ENCODE measurements at places on chromosomes 4 and X.

GRCh38 chr4:3518511-3518880 lies 13.7 kb downstream of the LRPAP1 start:
- no peak for DNase-seq

DNA sequence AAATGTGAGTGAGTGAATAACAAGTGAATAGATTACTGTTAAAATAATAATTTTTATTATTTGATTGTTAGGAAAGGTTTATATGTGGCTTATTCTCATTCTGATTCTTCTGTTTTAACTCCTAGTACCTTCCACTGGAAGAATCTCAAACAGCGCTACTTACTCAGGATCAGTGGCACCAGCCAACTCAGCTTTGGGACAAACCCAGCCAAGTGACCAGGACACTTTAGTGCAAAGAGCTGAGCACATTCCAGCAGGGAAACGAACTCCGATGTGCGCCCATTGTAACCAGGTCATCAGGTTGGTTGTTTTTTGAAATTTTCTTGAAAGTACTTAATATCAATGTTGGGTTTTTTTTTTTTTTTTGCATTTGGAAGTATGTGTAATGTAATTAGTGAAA lies 117.6 kb upstream of the BMPR1B start:
- DNase-seq = no peak

GRCh38 chrX:87017210-87017609 lies 500.4 kb upstream of the KLHL4 start:
- no peak for DNase-seq

DNA sequence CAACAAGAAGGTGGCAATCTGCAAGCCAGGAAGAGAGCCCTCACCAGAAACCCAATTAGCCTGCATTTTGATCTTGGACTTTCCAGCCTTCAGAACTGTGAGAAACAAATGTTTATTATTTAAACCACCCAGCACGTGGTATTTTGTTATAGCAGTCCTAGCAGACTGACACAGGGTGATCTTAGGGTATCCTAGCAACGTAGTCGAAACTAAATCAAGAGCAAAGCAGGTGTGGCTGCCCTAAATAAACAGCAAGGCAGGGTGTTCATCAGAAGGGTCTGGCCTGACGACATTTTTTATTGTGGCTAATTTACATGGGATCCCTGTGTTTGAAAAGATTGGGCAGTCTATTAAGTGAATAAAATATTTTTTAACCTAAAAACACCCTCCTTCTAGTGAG lies 198.8 kb downstream of the VEGFC start:
- DNase-seq = no peak

DNA sequence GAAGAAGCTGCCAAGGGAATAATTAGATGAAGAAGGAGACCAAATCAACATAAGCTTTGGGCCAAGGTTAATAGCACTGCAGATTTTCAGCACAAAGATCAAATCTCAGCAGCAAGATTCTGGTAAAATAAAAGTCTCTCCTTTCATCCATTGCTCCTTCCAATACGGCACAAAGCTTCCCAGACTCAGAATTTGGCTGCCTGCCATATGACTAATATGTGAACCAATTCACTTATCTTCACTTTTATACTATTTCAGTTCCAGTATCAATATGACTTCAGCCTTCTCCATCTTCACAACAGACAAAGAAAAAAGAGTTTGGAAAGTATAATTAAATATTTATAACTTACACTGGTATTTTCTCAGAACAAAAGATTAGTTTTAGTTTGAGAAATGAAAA lies 978.3 kb upstream of the GRID2 start:
- no peak for DNase-seq

- DNase-seq = no peak
These were observed 68.8 kb downstream of the SEC24D start for GRCh38 chr4:118767109-118767508.

GRCh38 chrX:117407449-117408150 lies 709.0 kb downstream of the KLHL13 start:
- no peak for DNase-seq

DNA sequence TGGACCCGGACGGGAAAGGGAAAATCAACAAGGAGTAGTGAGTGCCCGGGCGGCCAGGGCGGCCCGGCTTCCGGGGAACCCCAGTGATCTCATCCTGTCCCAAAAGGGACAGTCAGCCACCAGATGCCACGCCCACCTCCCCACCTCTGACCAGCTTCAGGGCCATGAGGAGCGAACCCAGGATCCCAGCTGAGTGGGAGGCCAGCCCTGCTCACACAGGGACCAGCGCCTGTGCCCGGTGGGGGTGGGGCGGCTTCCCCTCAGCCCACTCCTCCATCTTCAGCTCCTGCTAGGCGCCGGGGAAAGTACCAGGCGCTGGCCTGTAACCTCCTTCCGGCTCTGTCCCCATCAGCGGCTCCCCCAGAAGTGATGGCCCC lies 6.2 kb downstream of the MYL5 start:
- DNase-seq = no peak

DNA sequence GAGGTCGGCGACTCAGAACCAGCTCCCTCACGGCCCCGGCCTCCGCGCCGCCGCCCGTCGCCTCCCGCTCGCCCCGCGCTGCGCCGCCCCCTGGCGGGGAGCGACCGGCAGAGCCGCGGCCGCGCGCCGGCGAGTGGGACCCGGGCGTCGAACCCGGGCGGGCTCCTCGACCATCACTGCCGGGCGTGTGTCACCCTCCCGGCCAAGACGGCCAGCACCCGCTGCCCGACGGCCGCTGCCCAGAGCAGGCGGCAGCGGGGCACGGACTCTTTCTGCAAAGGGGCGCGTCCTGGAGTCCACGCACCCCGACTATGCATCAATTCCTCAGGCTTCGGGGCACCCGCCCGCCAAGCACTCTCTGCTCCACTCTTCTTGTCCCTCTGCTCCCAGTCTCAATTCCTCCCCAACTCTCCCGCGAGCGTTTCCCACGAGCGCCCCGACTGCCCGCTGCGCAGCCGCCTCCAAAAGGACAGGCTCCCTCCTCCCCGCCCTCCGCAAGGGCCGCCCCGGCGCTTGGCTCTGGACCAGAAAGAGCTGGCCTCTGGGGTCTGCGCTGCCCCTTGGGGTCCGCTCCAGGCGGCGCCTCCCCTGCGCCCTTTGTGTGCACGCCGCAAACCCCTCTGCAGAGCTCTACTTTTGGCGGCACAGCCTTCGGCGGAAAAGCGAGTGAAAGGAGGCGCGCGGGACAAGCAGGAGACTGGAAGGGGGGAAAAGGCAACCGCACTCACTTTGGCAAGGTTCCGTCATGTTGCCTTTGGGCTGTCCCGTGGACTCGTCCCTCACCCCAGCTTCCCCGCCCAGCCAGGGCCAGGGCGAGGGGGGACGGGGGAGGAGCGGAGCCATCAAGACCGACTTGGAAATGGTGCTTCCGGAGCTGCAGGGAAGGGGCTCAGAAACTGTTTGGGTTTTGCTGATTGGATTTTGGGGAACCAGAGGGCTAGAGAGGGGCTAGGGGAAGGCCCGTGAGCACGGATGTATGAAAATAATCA lies 1.0 kb downstream of the PDE5A start:
- peak; percentile 66 for DNase-seq

DNA sequence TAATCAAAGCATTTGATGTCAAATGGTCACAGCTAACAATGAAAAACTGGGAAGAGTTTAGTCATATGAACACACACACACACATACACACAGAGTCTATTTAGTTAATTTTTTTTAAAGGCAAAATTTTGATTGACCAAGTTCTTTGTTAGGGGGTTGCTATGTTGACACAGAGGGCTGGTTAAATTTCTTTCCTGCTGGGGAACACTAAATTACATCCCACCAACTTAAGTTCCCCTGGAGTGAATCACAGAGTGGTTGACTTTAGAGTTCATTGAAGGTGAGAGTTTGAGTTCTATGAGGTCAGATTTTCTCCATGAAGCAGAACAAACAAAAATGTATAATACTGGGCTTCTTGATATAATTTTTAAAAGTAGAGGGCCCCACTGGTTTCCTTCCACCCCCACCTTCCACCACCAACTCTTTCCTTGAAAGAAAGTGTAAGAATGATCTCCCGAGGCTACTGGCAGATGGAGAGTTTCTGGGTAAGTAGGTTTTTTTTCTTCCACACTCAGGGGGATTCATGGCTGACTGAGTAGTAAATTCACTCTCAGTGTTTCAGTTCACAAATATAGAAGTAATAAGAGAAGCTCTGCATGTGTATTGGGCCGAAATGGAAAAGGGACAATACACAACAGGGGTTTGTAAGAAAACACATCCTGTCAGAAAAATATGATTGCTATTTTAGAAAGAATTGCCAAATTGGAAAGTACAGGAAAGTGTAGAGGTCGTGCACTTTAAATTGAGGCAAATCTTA lies 917.0 kb upstream of the LCORL start:
- no peak for DNase-seq

- DNase-seq = no peak
These were observed 61.0 kb downstream of the ENOPH1 start for GRCh38 chr4:82491251-82491960.

GRCh38 chr4:160142579-160142978 lies 1039.7 kb downstream of the RAPGEF2 start:
- DNase-seq = no peak

DNA sequence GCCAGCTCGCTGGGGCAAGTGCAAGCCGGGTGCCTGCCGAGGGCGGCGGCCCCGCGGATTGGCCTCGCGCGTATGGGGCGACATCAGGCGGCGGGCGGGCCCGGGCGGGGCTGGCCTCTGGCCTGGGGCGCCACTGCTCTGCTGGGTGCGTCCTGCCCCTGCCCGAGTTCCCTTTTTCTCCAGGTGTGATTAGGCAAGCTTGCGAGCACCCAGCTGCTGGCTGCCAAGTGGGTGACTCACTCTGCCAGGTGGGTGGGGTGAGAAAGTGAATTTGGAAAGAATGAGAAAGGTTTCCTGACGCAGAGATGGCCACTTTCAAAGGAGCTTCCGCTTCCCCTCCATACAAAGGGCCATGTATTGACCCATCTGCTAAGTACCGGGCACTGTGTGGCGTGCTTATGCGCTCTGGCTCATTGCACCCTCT lies 32.5 kb downstream of the FGFBP1 start:
- DNase-seq = no peak

DNA sequence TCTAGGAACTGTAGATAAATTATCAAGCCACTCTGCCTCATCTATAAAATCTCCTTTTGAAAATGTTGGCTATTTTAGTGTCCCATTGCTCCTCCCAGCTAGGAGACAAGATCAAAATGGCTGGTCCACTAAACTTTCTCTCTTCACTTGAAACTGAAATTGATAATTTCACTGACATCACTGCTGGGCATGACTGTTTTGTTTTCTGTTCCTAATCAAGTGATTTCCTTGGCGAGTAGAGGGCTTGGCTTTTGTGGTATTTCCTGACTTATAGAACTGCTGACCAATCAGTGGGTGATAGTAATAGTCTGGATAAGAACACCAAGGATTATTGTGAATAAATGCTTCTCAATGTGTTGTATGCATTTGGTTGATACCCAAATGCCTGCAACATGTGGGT lies 2152.9 kb downstream of the ARAP2 start:
- no peak for DNase-seq

- no peak for DNase-seq
These were observed 161.0 kb downstream of the CPXCR1 start for GRCh38 chrX:88908056-88908455.

GRCh38 chr4:7179158-7179557 lies 13.2 kb upstream of the SORCS2 start:
- DNase-seq = no peak

GRCh38 chr4:172480471-172480870 lies 667.3 kb downstream of the GALNTL6 start:
- DNase-seq = no peak

DNA sequence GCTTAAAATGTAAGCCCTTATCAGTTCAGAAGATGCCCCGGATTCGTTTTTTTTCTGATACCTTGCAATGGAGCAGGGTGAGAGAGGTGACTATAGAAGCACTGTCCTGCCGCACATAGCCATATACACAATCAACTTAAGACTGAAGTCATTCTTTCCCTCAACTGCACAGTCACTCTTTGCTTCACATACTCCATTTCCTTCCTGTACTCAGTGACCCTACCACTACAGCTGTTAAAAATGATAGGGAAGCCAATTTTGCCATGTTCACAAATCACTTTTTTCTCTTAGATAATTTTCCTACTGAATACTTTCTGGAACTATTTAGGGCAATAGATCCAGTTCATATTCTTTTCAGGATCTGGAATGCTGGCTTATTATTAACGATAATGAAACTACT lies 300.0 kb downstream of the ANK2 start:
- DNase-seq = no peak

DNA sequence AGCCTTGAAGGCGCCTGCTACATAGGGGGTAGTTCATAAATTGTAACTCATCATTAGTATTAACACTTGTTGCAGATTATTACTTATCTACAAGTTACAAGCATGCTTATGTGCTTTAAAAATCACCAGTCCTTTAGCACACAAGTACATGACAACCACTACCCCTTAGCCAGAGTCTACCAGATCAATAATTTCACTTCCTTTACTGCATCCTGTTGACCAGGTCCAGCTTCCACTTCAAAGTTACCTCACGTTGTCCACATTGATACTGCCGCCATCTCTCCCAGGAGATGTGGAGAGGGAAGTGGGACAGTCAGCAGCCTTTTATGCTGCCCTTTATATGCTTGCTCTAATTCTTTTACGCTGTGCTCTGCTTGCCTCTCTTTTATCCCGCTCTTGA lies 231.3 kb upstream of the CXXC4 start:
- DNase-seq = no peak

- DNase-seq = no peak
These were observed 939.8 kb downstream of the GLUD2 start for GRCh38 chrX:121987163-121987562.

GRCh38 chr4:3642806-3643517 lies 110.7 kb upstream of the LRPAP1 start:
- DNase-seq = no peak

- DNase-seq = no peak
These were observed 105.1 kb upstream of the ADGRL3 start for GRCh38 chr4:61094854-61095598.

GRCh38 chr4:15809466-15809865 lies 31.3 kb downstream of the CD38 start:
- no peak for DNase-seq

DNA sequence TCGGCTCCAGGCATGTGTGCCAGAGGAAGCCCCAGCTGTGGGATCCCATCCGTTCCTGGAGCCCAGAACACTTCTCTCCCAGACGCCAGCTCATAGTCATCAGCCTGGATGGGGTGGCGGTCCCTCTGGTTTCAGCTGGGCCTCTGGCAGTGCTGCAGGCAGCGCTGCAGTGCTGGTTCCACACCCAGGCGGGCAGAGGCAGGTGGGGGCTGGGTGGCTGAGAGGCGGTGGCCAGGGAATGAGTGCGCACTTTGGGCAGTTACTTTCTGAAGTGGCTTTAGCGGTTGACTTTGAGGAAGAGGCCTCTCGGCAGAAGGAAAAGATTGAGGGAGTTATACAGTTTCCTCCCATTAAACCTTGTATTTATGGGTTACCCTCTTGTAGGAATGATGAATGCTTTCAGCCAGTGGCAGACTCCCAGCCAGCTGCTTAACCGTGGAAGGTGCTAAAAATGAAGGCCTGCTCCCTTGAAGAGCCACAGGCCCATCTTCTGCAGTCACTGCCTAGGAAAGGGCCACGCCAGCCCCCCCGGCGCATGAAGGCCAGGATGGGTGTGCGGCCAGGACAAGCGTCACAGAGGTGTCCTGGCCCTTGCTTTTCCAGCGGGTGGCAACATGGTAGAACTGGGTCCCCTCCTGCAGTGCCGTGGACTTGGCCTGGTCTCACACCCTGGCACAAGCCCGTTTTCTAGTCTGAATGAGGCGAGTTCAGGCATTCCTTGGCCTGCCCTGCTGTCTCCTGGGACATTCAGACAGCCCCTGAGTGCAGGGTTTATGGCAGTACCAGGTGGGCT lies 9.9 kb downstream of the TADA2B start:
- no peak for DNase-seq

GRCh38 chr4:153409924-153410501 lies 56.1 kb upstream of the TMEM131L start:
- DNase-seq = no peak

GRCh38 chrX:21838937-21839333 lies 482 bp upstream of the MBTPS2 start:
- DNase-seq = no peak

- DNase-seq = no peak
These were observed 25.6 kb downstream of the CHM start for GRCh38 chrX:86021652-86022289.
